ENCODE measurements at places on chromosomes 11 and 22.

DNA sequence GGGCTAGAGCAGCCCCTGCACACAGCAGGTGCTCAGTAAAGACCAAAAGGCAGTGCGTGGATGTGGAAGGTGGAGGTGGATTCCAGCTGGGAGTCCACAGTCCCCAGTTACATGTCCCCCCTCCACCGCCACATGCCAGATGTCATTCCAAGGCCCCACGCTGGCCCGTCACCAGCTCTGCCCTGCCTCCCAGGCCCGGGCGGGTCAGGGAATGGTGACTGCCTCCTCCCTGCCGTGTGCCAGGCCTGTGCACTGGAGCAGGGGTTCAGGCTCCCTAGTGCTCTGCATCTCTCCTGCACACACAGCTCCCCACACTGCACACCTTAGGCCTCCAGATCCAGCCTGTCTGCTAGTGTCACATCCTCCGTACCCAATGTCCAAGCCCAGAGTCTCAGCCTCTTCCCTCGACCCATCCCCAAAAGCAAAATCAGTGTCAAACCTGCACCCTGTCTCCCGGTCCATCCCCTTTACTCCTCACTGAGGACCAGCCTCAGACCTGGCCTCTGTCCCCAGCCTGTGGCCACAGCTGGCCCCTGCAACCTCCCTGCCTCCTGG lies 40.2 kb upstream of the PRODH start:
- DNase-seq, result no peak

DNA sequence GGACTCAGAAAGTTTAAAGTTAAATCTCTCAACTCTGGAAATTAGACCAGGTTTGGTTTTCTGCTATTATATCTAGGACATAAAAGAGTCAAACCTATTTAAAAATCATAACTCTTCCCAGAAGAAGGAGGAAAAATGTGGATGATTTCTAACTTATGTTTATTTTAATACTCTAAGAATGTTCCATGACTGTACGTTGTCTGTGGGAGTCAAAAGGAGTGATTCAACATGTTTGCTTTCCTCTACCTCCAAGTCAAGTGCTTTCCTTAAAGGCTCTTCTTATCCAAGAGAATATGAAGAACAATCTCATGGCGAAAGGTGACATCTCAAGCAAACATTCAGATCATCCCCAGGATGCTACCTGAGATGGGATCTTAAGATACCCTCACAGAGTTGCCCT lies 21.6 kb downstream of the OR51E1 start:
- DNase-seq, result no peak

DNA sequence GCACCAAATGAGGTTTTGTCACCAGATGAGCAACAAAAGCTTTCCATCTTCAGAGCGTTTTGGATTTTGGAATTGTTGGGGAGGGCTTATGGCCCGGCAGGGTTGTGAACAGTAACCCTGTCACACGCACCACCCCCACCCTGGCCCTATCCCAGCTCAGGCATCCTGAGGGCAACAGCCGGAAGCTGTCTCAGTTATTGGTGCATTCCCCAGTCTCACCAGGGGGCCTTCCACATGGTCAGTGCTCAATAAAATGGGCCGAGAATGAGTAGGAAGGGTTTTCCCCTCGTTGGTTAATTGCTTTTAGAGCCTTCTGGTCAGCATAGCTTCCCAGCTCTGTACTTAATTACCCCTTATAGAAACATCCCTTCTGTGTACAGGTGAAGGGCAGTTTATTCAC lies 46.0 kb downstream of the LRP5 start:
- no peak for DNase-seq

DNA sequence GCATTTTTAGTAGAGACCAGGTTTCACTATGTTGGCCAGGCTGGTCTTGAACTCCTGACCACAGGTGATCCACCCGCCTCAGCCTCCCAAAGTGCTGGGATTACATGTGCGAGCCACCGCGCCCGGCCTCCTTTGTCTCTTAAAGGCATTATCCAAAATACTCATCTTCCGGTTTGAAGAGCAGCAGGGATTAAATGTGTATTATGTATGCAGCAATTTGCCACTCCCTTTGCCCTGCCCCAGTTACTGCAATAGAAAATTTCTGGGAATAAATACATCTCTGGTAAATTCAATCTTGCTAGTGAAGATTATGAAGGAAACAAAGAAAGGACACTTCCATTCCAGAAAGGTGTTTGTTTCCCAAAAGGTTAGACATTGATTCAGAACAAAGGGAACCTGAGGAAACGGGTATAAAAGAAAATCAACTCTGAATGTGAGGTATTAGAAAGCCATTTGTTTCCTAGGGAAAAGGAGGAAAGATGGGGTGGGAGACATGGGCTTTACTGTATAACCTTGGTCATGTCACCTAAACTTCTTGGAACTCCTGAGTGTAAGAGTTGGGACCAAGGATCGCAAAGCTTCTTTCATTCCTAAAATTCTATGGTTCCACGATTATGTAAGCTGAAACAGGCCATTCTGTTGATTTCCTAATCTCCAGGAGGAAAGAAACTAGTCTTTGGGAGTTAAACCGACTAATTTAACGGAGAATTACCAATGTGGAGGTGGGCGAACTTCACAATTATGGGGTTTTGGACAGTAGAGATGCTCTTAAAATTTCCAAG lies 959 bp upstream of the HIPK3 start:
- no peak for DNase-seq

DNA sequence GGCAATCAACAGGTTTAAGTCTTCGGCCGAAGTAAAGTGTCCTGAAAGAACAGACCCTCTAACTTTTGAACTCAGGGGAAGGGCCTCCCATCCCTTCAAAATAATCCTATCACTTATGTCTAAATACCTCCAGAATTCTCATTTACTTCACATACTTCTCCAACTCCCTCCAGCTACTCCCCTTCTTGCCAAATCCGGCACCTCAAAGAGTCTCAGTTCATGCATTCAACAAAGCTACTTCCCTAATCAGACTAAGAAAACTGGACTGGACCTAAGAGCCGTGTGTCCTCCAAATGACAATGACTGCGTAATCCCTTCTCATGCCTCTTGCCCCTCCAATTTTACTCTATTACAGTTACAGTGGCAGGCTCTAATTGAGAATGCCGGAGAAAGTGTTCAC lies 1.3 kb downstream of the DDB1 start:
- DNase-seq, result no peak

- no peak for DNase-seq
Measured at GRCh38 chr11:60069450-60069849, 13.0 kb downstream of the MS4A3 start.

DNA sequence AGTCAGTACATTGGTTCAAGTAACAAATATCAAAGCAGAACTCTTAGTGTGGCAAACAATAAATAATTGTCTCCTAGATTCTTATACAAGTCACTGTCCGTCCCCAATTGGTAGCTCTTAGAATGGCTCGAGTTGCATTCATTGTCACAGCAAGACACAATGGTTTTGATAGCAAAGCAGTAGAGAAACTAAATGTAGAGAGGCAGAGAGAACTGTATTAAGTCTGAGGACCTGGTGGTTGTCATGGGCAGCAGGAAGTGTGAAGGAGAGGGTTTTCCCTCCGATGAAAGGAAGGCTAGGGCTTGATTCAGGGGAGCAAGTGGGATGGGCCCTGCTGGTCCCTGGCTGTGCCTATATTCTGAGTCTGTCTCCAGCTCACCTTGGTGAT lies 36.6 kb downstream of the RCOR2 start:
- DNase-seq, result no peak

- DNase-seq, result no peak
Measured at GRCh38 chr11:67409261-67409666, 5.4 kb downstream of the TBC1D10C start.

- no peak for DNase-seq
Measured at GRCh38 chr22:37843741-37844089, 419 bp downstream of the ANKRD54 start.

GRCh38 chr11:102047305-102047924 lies at the start of gene CFAP300:
CFAP300 (plus strand) TSS chr11:102047437; CDS start chr11:102047471, 34 bp downstream.
- DNase-seq, result peak; percentile 70

- DNase-seq, result no peak
Measured at GRCh38 chr11:886568-886967, 24.0 kb downstream of the CHID1 start.

GRCh38 chr22:42708417-42708816 lies 12.3 kb downstream of the A4GALT start:
- DNase-seq, result no peak

DNA sequence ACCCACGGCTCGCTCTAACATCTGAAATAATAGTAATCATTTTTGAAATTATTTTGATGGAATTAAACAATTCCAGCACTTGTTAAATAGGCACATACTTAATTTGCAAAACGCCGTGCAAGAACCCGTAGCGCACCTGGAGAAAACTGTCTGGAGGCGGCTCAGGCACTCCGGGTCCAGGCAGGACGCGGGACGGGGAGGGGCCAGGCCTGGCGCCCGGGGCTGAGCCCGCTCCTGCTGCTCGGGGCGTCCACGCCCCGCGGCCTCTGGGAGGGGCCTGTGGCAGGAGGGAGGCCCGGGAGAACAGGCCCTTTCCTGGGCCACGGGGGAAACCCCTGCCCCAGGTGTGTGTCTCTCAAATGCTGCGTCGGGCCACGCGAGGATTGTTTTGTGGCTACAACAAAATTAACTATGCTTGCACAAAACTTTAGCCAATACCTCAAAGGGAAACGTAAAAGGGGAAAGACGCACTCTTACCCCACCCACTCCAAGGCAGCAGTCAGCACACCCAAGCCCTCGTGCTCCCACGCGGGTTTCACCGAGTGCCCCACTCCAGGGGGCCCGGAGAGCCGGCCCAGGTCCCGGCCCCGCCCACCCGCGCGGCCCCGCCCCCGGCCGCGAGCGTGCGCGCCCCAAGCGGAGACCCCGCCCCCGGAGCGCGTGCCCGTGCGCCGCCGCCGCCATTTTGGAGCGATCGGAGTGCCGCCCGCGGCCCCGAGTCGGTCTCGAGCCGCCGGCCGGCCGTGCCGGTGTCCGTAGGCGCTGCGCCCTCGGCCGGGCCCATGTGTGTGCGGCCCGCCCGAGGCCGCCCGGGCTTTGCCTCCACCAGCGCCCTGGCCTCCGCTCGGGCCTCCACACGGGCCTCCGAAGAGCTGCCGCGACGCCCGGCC lies at the start of gene PPP6R2:
PPP6R2 (plus strand) TSS at position 677 of the 890 bp plus-strand sequence. CDS start 50,582 bp downstream, outside the sequence.
- DNase-seq, result peak; percentile 85

GRCh38 chr22:33240888-33241475 lies 182.8 kb upstream of the SYN3 start:
- no peak for DNase-seq

DNA sequence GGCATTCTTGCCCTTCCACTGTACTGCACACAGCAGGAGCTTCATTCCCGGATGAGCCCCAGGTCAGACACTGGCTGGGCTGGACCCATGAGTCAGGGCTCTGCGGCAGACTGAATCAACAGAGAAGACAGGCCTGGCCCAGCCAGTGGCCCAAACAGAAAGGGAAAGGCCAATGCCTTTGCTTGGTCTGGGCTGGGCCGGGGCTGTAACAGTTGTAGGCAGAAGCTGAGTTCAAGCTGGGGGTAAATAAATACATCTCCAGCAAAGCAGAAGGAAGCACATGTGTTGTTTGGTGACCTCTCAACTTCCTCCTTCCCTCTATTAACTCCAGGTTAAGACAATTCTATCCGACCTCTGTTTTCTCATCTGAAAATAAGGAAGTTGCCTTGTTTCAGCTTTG lies 1.8 kb upstream of the SMIM35 start:
- no peak for DNase-seq

- DNase-seq, result peak; percentile 58
Measured at GRCh38 chr11:1335811-1336761, 26.7 kb upstream of the TOLLIP start.

DNA sequence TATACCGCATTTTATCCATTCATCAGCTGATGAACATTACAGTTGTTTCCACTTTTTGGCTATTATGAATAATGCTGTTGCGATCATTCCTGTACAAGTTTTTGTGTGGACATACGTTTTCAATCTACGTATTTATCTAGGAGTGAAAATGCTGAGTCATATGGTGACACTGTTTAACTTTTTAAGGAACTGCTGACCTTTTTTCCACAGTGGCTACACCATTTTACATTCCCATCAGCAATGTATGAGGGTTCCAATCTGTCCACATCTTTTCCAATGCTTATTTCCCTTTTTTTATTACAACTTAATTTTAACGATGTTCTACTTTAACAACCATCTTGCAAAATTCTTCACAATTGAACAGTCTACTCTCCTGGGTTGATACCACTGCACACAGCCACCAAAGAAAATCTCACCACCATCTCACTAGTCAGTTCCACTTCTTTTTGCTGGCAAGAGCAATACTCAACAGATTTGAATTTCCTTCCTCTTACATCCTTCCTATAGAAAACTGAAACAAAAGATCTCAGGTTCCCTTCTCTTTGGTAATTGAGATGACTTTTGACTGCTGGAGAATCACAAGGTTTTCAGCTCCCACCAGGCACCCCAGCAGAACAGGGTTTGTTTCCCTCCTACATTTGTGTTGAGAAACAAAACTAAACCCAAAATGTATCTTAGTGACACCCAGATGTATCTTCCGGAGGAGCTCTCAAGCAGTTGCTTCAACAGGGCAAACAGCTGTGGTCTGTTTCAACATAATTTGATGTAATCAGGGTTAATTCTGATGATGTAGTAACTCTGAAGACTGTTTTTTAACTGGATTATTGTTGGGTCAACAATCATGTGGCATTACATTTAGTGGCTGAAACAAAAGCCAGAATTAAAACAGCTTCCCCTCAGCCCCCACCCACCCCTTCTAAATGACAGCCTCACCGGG lies 7.0 kb upstream of the GAB2 start:
- no peak for DNase-seq

DNA sequence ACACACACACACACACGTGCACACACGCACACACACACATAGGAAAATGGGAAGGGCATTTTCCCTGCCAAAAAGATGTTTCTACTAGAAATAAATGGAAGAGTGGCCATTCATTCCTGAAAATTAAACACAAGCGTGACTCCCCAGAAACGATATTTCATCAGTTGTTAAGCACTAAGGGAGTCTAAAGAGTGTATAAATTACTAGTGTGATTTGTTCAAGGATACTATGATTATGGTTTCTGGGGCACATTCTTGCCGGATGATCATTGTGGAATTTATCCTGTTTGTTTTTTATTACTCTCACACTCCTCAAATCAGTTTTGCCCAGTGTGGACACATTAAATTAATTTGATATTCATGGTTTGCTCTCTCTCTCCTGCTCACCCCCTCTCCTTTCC lies 16.4 kb upstream of the AMOTL1 start:
- no peak for DNase-seq

DNA sequence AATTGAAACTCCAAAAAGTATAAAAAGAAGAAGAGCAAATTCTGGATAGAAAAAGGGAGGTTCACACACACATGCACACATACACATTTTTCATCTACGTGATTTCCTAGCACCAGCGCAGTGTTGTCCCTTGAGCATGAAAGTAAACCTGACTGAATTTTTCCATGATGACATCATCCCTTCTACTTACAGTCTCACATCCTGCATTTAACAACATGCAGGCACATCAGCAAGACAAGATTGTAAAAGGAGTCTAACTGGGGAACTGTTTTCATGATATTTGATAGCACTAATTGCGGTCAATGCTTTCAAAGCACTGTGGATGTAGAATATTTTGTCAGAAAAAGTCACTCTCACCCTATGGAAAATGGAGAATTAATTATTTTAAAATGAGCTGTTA lies 36.6 kb downstream of the GAS2 start:
- DNase-seq, result no peak
